Amygdala (tissue), 56 donors: ENCODE measurements at places on chromosomes 7 and 10.

GRCh38 chr7:137342265-137342664, 1.3 kb downstream of the PTN start:
- no peak for DNase-seq

GRCh38 chr7:150324373-150324961, 1.1 kb upstream of the ACTR3C start:
- no peak for DNase-seq

DNA sequence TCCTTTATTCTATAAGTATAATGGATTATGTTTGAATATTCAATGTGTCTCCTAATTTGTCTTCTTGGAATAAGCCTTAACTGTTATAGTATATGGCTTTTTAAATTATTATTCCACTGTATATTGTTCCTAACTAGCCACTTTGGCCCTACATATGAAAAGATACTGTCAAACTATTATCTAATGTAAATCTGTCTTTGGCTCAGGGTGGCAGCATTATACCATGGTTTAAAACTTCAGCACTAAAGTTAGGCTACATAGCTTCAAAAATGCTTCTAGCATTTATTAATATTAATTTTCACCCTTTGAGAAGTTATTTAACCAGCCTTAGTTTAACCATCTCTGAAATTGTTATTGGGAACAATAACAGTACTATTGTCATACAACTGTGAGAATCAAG, 543.1 kb upstream of the MBL2 start:
- no peak for DNase-seq

GRCh38 chr10:31918671-31919409, 9.8 kb downstream of the ARHGAP12 start:
- no peak for DNase-seq

GRCh38 chr10:112343056-112343806, 30.7 kb upstream of the ACSL5 start:
- no peak for DNase-seq

- DNase-seq = no peak
Observed at GRCh38 chr10:33295851-33296250, 38.6 kb downstream of the NRP1 start.

- no peak for DNase-seq
Observed at GRCh38 chr7:73900286-73900685, 39.3 kb downstream of the TMEM270 start.

GRCh38 chr7:4233146-4233545, 448.9 kb upstream of the FOXK1 start:
- no peak for DNase-seq

DNA sequence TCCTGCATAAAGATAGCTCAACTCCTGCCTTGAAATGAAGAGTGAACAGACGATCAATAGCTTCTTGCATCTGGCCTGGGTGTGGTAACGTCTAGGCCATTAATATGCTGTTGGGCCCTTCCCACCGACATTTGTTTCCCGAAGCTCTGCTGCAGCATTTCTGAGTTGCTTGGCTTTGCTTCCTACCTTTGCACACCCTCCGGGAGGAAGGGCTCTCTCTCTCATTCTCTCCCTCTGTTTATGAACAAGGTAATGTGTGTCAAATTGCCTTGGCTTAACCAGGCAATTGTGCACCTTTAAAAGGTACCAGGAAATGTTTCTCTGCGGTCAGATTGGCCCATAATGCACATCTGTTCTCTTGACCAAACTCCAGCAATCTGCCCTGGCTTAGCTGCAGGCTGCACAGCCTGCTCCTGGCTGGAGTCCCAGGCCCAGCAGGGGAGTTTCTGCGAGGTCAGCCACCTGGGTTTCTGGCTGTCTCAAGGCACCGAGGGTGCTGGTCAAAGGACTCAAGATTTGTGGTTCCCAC, 223.7 kb downstream of the SNX10 start:
- no peak for DNase-seq

DNA sequence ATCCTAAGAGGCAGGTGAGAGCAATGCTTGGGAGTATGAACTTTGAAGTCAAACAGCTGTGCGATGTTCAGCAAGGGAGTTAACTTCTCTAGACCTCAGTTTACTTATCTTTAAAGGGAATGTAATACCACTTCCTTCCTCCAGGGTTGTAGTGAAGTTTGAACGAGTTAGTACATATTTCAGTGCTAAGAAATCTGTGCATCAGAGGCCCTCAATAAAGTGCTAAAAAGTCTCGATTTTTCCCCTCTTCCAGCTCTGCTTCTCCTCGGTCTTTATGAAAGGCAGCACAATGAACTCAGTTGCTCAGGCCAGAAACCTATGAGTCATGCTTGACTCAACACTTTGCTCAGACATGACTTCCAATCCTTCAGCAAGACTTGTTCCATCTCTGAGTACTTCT, 418.9 kb downstream of the MDFIC start:
- no peak for DNase-seq

- DNase-seq = peak; percentile 24
Observed at GRCh38 chr7:106050002-106050745, 61.9 kb downstream of the SYPL1 start.

DNA sequence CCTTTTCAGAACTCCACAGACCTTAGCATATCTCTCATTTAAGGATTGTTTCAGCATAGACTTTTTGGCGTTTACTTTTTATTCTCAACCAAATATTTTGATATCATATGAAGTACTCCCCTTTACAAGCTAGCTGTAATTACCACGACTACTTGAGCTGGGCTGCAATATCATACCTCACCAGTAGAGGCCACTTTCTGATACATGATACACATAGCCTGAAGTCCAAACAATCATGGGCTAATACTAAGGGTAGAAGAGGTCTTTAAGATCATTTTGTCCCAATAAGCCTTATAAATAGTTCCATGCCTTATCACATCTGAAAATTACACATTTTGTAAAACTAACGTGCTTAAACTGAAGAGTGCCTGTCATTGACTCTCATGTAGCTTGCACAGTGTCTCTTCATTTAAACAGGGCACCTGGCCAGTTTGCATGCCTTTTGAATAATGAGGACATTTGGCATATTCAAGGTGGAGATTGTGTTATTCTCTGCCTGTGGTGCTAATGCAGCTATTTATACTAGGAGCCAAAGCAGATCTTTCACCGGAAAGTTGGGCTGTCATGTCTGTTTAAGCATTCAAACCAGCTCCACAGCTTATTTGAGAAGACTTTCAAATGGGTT, 403.7 kb upstream of the ZMIZ1 start:
- DNase-seq = no peak

- DNase-seq = no peak
Observed at GRCh38 chr7:127781081-127781480, 129.1 kb downstream of the SND1 start.

DNA sequence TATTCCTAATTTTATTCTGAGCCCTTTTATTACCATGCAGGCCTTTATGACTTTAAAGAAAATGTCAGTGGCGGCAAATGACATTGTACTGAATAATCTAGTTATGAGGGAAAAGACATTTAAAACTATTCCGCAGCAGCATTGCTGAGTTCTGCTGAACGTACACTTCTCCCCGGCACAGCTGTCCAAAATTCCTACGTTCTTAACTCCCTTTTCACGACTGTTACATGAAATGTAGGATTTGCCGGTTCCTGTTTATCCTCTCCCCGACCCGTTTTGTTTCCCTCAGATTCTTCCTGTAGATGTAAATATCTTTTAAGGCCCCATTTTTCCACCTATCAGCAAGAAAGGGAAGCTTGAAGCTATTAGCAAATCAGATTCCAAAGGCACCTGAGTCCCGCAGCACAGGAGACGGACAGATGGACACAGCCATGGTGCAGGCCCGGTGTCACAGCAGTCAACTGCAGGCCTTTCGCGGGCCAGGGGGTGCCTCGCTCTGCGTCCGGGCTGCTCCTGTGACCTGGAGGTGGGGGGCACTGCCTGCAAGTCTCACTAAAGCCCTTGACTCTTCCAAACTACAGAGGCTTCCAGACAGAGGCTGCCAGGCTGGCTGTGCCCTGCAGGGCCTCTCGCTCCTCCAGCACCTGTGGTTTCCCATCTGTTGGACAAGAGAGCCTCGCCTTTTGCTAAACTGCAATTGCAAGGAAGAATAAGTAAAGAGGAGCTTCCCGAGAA, 485.0 kb upstream of the MGMT start:
- DNase-seq = no peak

DNA sequence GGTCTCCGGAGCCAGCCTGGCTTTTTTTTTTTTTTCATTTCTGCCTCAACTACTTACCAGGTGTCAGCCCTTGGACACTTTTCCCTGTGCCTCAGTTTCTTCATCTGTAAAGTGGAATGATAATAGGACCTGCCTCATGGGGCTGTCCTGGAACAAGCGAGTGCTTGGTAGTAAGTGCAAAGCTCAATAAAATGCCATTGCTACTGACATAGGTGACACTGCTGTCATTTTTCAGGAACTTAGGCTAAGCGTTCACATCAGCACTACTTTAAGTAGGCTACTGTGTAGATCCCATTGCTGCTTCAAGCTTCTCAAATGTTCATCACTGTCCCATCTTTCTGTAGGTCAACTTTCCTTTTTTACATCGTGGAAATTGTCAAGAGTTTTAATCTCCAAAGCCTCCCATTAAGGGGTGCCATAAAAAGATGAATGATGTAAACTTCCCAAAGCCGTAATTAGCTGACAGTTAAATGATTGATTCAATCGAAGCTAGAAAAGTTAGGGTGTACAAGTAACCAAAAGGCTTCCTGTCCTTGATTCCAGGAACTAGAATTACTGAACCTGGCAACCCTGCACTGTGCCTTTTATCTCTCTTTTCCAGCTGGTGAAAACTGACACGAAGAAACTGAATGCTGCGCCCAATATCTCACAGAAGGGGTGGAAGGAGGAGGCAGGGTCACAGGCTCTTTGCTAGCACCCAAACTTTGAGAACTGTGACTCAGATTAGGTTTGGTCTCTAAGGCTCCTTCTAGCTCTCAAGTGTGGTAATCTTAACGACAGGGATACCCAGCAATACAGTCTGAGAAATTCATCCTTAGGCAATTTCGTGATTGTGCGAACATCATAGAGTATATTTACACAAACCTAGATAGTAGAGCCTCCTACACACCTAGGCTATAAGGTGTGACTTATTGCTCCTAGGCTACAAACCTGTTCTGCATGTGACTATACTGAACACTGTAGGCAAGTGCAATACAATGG, 861 bp upstream of the USP6NL start:
- DNase-seq = no peak

- DNase-seq = no peak
Observed at GRCh38 chr10:1266033-1266802, 210.0 kb downstream of the WDR37 start.

- no peak for DNase-seq
Observed at GRCh38 chr7:30266686-30267085, 17.7 kb upstream of the ZNRF2 start.

GRCh38 chr7:129091484-129092002, 36.6 kb upstream of the TNPO3 start:
- peak; percentile 12 for DNase-seq
